AG09309 (cell line): ENCODE measurements at places on chromosomes 5 and 9.

GRCh38 chr5:23139338-23140171 is 286.4 kb upstream of the CDH12 start:
- no peak for DNase-seq

DNA sequence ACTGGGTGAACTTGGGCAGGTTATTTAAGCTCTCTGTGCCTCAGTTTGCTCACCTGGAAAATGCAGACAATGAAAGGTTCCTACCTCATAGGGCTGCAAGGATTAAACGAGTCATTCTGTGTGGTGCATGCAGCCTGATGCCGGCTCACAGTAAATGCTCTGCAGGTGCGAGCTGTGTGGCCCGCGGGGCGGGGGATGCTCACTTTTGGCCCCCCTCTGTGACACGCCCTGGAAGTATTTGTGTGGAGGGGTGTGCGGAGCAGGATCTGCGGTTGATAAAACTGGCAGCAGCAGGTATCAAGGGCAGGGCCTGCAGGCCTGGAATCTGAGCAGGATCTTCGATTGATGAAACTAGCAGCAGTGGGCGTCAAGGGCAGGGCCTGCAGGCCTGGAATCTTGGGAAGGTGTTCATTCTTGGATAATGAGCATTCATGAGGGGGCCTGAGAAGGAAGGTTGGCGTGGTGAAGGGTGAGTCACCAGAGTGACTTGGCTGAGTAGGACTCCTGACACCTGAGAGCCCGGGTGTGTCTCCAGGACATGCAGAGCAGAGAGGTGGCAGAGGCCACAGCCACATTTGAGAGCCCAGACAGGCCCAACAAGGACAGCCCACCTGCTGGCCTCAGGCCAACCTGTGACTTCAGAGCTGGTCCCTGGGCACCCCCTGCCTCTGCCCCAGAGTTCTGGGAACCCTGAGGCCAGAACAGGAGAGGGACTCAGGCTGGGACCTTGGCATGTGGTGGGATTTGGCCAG is 11.9 kb downstream of the UNC5A start:
- DNase-seq: no peak

GRCh38 chr9:110969971-110970386 is 68.3 kb downstream of the LPAR1 start:
- peak; percentile 92 for DNase-seq

DNA sequence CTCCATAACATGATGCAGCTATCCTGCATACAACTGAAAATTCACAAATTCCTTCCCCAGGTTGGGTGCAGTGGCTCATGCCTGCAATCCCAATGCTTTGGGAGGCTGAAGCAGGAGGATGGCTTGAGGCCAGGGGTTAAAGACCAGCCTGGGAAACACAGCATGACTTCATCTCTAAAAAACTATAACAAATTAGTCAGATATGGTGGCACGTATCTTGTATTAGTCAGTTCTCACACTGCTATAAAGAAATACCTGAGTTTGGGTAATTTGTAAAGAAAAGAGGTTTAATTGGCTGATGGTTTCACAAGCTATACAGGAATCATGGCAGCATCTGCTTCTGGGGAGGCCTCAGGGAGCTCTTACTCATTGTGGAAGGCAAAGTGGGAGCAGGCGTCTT is 56.4 kb upstream of the DAPK1 start:
- DNase-seq: peak; percentile 17

- no peak for DNase-seq
Observed at GRCh38 chr9:137924761-137925369, 47.3 kb downstream of the CACNA1B start.

DNA sequence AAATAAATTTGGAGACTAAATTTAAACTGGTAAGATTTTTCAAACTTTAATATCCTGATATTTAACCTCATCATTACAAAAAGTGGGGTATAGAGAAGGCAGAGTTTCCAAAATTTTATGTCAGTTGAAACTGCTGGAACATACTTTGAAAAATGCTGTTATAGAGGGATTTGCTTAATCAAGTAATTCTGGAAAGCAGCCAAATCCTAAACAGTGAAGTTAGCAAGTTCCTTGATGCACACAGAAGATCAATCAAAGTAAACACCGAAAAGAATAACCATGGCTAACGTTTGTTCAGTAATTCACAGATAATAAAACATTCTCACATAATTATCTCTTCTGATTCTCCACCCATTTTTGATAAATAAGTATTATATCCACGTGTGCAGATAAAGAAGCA is 8.1 kb upstream of the PRR16 start:
- no peak for DNase-seq

- no peak for DNase-seq
Observed at GRCh38 chr5:178464431-178465048, 125.7 kb downstream of the COL23A1 start.

- no peak for DNase-seq
Observed at GRCh38 chr5:26889815-26890214, 148.6 kb downstream of the CDH9 start.

DNA sequence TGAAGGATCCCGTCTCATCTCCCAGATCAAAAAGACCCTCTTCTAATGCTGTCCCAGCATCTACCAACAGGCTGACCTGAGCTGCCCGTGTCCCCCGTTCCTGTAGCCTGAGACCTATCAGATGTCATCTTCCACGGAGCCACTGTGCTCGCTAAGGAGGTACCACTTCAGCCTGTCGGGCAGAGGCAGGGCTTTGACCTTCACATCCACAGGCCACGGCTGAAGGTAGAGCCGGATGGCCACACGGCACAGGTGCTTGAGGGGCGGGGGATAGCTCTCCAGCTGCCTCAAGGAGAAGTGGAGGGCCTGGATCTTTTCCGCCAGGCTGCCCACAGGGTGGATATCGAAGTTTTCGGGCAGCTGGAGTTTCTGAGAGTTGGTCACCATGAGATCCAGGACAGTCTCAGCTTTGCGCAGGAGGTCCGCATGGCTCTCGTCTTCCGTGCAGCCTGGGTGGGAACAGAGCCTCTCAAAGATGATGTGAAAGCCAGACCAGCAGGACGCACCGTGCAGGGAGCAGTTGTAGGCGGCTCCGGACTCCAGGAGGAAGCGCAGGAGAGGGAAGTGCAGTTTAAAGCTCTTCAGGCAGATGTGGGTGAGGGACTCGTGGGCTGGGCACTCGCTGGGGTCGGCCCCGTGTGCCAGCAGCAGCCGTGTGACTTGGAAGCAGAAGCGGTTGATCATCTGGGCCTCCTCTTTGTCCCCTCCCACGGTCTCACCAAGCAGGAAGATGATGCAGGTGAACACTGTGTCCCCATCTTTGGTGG is 4.1 kb downstream of the ASB6 start:
- no peak for DNase-seq
